ENCODE measurements at places on chromosomes 12 and 14. TPM values are rescaled to one million over a fixed set of nuclear protein-coding genes. Genes with fewer than 3 reads are reported as not detected.

The REP15 gene
- total RNA-seq = 3.6 TPM

The TMEM52B gene
- not detected for total RNA-seq

The TSPAN8 gene
- total RNA-seq = not detected

The WDR89 gene
- 7.7 TPM for total RNA-seq

The ACVRL1 gene
- total RNA-seq = 2.4 TPM

The CD163L1 gene
- 1.7 TPM for total RNA-seq

The RNF41 gene
- total RNA-seq = 48.4 TPM

The CYP46A1 gene
- not detected for total RNA-seq

The PRH2 gene
- total RNA-seq = not detected

The KLHL33 gene
- 0.17 TPM for total RNA-seq

The GSG1 gene
- total RNA-seq = 1.2 TPM

The SERPINA12 gene
- not detected for total RNA-seq

The CLEC4A gene
- not detected for total RNA-seq

The CFAP54 gene
- total RNA-seq = 0.43 TPM
